Mammary epithelial cell (primary cell): ENCODE measurements at places on chromosomes 12 and 14.

GRCh38 chr14:32835924-32836323 lies 102.8 kb upstream of the NPAS3 start:
- DNase-seq, result no peak

GRCh38 chr12:14601692-14602478 lies 34.2 kb upstream of the PLBD1 start:
- DNase-seq, result no peak

DNA sequence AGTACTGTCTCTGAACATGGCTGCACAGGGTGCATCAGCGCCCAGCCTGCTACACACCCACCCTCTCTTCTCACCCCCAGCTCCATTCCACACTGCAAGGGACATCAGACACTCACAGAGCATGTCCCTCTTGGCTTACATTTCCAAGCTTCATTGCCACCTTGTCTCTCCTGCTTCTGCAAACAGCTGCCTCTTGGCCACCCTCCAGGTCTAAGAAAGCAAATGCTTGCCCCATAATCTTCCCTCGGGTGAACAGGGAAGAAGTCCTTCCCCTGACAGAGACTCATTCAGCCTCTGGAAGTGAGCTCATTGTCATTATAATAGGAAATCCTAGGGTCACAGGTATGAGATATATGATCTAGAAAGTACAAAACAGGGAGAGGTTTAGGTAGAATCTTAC lies 505.2 kb downstream of the RMST start:
- DNase-seq, result no peak

DNA sequence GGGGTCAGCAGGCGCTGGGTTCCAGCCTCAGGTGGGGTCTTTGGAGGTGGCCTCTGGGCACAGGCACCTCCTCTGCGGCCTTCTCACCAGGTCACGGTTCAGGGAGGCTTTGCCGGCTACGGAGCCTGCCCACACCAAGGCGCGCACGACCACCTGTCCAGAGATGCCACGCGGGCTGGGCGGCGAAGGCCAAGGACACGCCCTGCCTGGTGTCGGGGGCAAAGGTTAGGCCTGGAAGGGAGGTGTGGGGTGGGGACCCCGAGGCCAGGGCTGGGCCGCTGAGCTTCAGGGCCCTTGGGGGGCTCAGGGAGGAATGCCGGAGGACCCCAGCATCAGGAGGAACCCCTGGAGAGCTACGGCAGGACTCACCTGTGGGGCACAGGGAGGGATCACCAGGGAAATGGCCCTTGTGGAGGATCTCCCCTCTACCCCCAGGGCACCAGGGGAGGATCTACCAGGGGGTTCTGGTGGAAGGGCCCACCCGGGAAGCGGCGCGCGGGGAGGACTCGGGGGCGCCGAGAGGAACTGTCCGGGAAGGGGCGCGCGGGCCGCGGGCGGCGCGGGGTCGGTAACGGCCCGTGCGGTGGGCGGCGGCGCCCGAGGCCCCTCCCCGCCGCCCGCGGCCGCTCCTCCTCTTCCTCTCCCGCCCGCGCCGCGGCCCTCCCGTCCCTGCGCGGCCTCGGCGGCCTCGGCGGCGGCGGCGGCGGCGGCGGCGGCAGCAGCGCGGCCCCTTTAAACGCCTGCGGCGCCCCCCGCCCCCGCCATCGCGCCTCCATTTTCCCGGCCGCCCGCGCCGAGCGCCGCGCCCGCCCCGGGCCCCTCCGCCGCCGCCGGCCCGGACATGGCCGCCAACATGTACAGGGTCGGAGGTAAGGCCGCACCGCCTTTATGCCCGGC lies at the start of gene MTA1:
TSS of gene MTA1 (plus strand) at position 633 of the 897 bp plus-strand sequence. CDS start at position 842, 209 bp downstream.
- no peak for DNase-seq

- DNase-seq, result peak; percentile 48
Measured at GRCh38 chr12:67909091-67909531, 80.1 kb upstream of the IFNG-AS1 start.

DNA sequence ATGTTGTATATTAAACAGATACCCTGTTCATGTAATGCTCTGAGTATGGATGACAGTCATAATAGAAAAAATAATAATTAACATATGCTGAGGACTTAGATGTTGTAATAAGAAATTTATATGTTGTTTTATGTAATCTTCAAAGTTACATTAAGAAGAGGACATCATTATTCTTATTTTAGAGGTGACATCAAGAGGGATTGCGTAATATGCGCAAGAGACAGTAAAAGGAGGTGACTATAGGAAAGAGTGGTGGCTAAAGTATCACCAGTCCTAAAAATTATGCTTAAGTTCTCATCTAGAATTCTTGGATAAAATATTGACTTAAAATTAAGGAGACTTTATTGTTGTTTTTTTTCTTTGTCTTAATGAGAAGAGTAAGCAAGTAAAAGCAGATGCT lies 323.9 kb downstream of the KCNC2 start:
- DNase-seq, result no peak

DNA sequence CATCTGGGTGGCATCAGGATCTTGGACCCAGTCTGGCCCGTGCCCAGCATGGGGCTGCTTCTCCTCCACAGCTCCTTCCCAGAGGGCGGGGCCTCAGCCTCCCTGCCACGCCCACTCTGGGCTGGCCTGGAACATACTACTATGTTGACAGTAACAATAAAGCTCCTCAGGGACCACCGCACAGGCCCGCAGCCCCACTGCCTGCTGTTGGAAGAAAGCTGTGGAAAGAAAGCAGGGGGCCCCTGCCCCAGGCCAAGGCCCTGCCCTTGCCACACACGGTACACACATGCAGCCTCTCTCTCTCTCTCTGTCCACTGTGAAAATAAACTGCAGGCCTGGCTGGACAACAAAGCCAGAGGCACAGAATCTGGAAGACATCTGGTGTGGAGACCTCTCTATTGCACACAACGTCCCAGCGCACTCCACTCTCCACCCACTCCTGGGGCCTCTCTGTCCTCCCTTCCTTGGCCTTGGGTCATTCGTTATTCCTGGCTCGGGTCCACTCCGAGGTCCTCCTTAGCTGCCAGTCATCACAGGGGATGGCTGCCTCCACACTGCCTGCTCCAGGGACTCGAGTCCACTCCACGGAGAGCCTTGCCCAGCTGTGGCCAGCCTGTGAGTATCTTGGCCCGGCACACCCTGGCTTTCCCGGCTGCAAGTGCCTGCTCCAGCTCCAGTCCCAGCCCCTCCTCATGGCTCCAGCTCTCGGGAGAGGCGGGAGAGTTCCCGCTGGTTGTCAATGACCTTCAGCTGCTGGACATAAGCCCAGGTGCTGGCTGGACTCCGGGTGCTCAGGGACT lies 11.8 kb upstream of the ENDOU start:
- DNase-seq, result no peak

GRCh38 chr12:67727702-67728666 lies 79.4 kb downstream of the DYRK2 start:
- DNase-seq, result no peak

- no peak for DNase-seq
Measured at GRCh38 chr14:63840981-63841380, 11.8 kb upstream of the SYNE2 start.
